ENCODE measurements at places on chromosomes 7 and 10.

DNA sequence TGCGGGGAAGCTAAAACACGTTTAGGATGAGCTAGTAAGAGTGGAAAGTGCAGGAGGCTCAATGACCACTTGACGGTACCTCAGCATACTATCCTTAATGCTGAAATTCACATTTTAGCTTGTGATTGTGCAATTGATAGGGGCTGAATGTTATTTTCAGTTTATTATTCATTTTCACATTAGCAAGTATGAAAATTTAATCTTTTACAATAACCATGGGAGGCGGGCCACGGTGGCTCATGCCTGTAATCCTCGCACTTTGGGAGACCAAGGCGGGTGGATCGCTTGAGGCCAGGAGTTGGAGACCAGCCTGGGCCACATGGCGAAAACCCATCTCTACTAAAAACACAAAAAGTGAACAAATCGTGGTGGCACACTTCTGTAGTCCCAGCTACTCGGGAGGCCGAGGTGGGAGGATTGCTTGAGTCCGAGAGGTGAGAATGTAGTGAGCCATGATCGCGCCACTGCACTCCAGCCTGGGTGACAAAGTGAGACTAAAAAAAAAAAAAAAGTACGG is 22.0 kb upstream of the ANLN start:
- no peak for DNase-seq

DNA sequence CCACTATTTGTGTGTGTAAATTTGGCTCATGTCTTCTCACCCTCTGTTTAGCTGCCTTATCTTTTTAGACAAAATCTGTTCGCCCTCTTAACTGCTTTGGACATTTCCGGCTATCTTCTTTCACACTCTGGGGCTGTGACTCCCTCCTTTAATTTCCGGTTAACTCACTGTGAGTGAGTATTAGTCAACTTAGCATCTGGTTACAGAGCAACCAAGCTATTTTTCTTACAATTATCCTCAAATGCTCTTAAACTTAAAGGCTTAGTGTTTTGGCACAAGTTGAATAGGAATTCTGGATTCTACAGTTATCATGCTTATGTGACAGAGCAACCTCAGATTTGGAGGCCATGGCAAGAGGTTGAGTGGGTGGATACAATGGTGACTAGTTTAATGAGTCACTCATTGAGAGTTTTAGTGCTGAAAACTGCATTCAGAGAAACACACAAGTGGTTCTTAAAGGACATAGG is 177.6 kb upstream of the SEMA3A start:
- DNase-seq: peak; percentile 64

- DNase-seq: no peak
Measured at GRCh38 chr7:137885678-137886077, 38.9 kb upstream of the DGKI start.

GRCh38 chr10:24465124-24465874 is 256.4 kb downstream of the KIAA1217 start:
- DNase-seq: peak; percentile 84

- DNase-seq: no peak
Measured at GRCh38 chr10:10902951-10903350, 114.7 kb upstream of the CELF2 start.

GRCh38 chr10:43255634-43256431 is 11.0 kb downstream of the RASGEF1A start:
- no peak for DNase-seq

DNA sequence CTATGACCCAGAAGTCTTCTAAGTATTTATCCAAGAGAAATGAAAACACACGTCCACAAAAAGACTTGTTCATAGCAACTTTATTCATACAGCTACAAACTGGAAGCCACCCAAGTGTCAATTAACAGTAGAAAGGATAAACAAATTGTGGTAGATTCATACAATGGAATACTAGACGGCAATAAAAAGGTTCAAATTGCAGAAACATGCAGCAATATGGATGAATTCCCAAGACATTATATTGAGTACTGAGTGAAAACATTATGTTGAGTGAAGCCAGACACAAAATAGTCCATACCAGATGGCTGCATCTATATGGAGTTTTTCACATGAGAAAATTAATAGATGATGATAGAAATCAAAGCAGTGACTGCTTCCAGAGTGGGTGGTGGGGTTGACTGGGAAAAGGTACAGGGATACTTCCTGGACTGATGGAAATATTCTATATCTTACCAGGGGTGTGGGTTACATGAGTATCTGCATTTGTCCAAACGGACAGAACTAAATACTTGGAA is 292.0 kb downstream of the FGFR2 start:
- no peak for DNase-seq

GRCh38 chr7:122629412-122629953 is 69.4 kb downstream of the RNF133 start:
- DNase-seq: no peak

- DNase-seq: no peak
Measured at GRCh38 chr10:21803374-21803773, 200.2 kb downstream of the DNAJC1 start.

All from AG08395 (cell line).